ENCODE measurements at places on chromosomes 5 and 9.
A peak's percentile ranks its signal among the peaks of the same experiment; 100 is the strongest.

GRCh38 chr5:133227082-133227481 lies 175.3 kb downstream of the HSPA4 start:
- DNase-seq: no peak

- DNase-seq: no peak
Observed at GRCh38 chr5:60687927-60688720, 11.8 kb downstream of the DEPDC1B start.

- DNase-seq: no peak
Observed at GRCh38 chr5:89662499-89662898, 747.1 kb downstream of the CETN3 start.

- no peak for DNase-seq
Observed at GRCh38 chr9:86594724-86595123, 240.5 kb upstream of the TUT7 start.

DNA sequence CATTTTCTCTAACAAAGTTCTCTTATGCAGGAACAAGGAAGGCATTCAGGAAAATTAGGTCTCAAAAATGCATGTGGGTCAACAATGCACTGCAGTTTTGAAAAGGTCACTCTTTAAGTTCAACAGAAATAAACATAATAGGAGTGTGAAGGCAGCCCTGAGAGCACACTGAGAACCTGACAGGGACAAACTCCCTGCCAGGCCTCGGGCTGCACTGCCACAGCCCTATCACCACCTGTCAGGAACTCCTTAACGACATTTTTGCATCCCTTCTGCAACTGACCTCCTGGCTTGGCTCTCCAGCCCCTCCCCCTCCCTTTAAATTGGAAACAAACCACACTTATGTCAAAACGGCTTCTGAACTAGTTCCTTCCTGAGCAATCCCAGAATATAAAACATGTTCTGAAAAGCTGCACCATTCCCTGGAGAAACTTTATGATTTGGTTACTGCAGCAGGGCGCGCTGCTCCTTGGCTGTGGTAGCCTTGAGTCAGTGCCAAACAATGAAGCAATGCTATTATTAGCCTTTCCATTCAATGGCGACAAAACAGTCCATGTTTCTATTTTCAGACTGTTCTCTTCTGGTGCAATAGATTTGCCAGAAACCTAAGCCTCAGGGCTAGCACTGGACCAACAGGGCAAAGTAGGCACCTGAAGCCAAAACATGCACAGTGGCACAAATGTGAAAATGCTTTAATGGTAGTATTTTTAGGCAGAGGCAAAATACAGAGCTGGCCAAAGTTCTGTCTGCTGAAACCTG lies 160.1 kb upstream of the ZNF608 start:
- DNase-seq: no peak

DNA sequence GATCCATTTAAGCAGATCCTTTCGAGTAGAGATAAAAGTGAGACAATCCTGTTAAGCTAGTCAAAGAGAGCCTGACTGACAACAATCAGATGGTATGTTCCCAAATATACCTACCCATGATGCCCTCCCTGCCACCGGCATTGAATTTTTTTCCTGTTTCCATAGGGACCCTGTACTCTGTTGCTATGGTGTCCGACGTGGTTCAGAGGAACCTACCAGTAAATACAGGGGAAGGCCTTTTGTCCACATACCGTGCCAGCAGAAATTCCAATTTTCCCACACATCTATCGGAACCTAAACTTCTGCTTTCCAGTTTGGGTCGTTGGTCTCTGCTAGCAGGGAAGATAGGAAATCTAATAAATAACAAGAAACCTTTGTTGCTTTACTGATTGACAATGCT lies 64.7 kb downstream of the MEGF10 start:
- no peak for DNase-seq

DNA sequence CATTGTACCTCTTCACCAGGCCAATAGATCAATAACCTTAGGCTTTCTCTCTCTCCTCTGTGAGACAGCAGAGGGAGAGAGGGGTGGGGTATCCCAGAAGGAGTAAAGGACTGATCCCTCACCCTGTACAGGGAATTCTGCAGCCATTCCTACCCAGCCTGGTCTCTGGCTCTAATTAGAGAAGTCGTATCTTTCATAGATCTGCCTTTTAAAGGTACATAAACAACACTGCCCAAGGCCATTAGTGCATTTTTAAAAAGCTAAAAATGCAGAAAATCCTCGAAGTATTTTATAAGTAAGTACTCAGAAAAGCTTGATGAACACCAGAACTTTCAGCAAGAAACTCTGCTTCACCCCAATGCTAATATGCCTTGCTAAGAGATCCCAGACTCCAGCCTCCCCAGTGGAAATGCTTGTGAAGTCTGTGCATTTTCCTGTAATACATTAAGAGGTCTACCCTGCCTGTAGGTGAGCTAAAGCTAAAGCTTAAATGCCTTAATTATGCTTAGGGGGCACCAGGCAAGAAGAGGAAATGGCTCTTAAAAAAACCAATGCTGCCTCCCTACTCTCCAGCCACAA lies 200.0 kb upstream of the ANKRD55 start:
- DNase-seq: peak; percentile 12

GRCh38 chr5:172266071-172266675 lies 17.4 kb downstream of the UBTD2 start:
- no peak for DNase-seq

- no peak for DNase-seq
Observed at GRCh38 chr9:20898885-20899554, 132.4 kb downstream of the HACD4 start.

DNA sequence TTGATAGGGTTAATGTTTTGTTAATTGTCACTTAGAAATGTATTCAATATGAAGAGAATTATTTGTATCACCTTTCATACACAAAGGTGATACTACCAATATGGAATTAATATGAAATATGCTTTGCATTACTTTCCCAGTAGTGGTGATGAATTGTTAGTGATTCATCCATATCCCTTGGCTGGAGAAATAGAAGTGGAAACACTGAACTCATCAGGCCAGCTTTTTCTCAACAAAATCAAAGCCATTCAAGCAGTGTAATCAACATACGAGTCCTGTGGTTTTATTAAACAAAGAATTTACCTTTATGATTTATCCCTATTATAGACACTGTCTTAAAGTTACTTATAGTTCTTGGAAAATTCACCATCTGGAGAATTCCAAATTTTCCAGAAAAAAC lies 264.0 kb upstream of the MEF2C start:
- DNase-seq: no peak

GRCh38 chr9:112582371-112583262 lies 96.0 kb downstream of the KIAA1958 start:
- no peak for DNase-seq

DNA sequence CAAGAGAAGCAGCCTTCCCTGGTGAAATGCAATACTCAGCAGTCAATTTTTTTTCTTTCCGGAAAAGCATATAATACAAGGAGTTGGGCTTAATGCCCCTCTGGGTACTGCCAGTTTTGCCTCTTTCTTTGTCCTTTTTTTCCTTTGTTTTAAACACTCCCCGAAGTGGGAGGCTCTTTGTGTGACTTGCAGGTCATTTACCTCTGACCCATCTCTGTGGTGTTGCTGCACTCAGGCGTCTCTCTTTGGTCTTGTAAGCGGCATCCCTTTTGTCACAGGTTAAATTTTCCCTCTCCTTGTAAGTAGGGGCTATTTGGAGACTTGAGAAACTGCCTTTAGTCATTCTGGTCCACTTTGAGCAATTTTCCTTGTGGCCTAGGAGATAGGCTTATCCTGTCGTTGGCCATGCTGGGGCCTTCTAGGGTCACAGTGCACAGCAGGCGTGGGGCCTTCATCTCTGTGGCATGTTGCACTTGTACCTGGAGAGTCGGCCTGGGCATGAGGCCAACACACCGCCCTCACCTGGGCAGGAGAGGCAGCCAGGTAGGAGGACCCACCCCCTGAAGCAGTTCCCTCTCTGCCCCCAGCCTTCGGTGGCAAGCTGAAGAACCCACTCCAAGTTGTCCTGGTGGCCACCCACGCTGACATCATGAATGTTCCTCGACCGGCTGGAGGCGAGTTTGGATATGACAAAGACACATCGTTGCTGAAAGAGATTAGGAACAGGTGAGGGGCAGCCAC lies 27.7 kb upstream of the CTSL start:
- no peak for DNase-seq

DNA sequence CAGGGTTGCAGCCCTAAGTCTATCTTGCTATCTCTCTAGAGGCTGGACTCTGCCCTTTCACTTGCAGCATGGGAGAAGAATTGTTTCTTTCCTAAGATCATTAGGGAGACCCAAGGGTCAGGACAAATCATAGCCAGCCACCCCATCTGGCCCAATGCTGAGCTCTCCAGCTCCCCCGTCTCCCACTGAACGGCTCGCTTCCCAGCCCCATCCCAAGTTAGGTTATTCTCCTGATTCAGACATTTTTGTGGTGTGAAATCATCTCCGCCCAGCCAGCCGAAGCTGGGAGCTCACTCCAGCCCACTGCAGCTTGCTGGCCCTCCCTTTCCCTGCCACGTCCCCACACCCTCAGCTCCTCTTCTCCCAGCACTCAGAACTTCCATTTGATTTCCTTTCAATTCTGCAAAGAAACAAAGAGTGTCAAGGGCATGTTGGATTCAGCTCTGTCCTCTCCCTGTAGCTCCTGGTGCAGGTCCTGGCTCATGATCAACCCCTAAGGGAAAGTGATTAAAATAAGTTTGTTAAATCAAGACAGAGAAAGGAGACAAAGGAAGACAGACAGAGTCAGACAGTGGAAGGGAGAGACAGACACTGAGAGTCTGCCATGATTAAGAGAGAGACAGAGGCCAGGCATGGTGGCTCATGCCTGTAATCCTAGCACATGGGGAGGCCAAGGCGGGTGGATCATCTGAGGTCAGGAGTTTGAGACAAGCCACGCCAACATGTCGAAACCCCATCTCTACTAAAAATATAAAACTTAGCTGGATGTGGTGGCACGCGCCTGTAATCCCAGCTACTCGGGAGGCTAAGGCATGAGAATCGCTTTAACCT lies 12.6 kb upstream of the SPARC start:
- no peak for DNase-seq

- DNase-seq: no peak
Observed at GRCh38 chr5:153742060-153742459, 251.6 kb downstream of the GRIA1 start.

GRCh38 chr5:178683783-178684182 lies 46.7 kb downstream of the ZNF354A start:
- DNase-seq: no peak

DNA sequence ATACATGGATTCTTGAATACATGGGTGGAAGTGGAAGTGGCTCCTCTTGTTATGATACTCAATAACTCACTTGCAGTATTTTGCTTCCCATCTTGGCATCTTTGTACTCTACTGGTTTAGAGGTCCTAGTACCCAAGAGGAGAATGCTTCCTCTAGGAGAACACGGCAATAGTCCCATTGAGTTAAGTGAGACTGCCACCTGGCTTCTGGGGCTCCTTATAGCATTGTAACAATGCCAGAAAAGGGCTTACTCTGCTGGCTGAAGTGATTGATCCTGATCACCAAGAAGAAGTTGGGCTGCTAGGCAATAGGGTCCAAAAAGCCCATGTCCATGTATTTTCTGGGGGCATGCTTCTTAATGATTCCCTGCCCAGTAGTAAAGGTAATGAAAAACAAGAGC lies 627.6 kb upstream of the SGCD start:
- DNase-seq: no peak

- no peak for DNase-seq
Observed at GRCh38 chr5:106522296-106522695, 1148.4 kb downstream of the EFNA5 start.

- DNase-seq: no peak
Observed at GRCh38 chr9:133534346-133535291, at the start of gene ADAMTSL2. Gene ADAMTSL2, plus strand, starts transcription at chr9:133534704. Its CDS starts 2,009 bp downstream, at chr9:133536713.

- no peak for DNase-seq
Observed at GRCh38 chr5:71719063-71719964, at the start of gene CARTPT. Gene CARTPT, plus strand, starts transcription at chr5:71719275. Its CDS starts 19 bp downstream, at chr5:71719294.

- DNase-seq: no peak
Observed at GRCh38 chr5:59538750-59539121, 354.8 kb downstream of the PDE4D start.

- DNase-seq: no peak
Observed at GRCh38 chr5:2895196-2895595, 143.7 kb upstream of the IRX2 start.

- DNase-seq: no peak
Observed at GRCh38 chr5:151570058-151570457, 21.1 kb downstream of the FAT2 start.

- no peak for DNase-seq
Observed at GRCh38 chr5:148765061-148765460, 61.4 kb upstream of the ADRB2 start.

GRCh38 chr5:148965511-148966265 lies 97.2 kb downstream of the SH3TC2 start:
- no peak for DNase-seq

DNA sequence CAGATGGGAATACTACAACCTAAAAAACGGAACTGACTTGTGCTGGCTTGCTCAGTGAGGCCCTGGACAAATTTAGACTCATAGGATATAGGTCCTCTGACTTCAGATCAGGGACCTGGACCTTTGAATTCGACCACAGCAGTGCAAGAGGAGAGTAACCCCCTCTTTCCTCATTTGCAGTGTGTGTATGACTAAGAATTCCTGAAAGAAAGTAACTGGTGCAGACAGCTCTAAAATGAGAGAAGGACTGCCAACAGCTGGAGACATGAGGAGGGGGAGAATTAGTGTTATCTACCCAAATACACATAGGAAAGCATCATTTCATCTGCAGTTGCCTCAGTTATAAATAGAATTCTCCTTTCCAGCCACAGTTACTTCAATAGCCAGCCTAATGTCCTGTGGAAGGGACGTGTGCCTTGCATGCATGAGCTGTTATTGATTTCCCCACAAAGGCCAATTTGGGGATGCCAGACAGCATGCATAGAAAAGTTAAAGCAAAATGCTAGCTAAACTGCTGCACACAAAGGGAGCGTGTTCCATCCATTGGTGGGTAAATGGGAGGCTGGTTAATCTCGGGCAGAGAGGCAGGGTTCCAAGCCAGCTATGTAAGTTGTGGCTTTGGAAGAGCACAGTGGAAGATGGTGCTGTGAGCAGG lies 442.7 kb downstream of the CDK5RAP2 start:
- DNase-seq: no peak

DNA sequence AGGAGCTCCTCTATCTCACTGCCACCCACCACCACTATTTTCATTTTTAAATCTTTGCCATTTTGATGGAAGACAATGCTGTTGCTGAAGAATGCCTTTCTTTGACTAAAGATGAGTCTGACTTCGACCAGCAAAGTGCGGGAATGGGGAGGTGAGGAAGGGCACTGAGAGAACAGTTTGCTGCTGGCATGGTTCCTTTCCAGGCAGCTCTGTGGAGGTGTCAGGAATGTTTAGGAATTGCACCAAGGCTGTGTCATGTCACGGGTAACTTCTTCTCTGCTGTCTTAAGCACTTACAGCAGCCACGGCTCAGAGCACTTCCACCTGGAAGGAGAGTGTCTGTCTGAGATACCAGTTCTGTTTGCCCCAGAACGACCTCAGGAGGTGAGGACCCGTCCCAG lies 41.4 kb upstream of the SHB start:
- DNase-seq: no peak

GRCh38 chr9:82957529-82958379 lies 105.2 kb downstream of the RASEF start:
- DNase-seq: no peak

Data from naive B cell (primary cell).